ENCODE measurements at places on chromosomes 3 and 15. TPM values are rescaled to one million over a fixed set of nuclear protein-coding genes. Genes with fewer than 3 reads are reported as not detected.

- DNase-seq, result no peak
These were observed 456.5 kb downstream of the IL5RA start for GRCh38 chr3:2653706-2654105.

- no peak for DNase-seq
These were observed 360.1 kb upstream of the GOLIM4 start for GRCh38 chr3:168455814-168456213.

DNA sequence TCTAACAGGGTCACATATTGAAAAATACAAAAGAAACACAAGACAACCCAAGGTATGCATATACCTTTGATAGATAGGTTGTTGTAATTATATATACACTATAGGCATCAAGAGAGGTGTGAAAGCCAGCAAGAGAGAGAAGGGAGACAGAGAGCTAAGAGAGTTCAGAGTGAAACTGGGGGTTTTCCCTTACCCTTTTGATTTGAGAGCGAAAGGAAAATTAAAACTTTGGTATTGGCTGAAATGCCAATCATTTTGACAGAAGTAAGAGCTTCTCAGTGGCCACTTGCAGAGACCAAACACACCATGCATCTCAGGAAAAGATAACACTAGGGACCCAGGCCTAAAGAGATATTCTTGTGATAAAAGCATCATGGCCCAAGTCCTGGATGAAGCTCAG, 183.6 kb downstream of the SHOX2 start:
- DNase-seq, result no peak

GRCh38 chr3:65118912-65119499, 431.2 kb upstream of the ADAMTS9 start:
- no peak for DNase-seq

- no peak for DNase-seq
These were observed 51.9 kb upstream of the GAP43 start for GRCh38 chr3:115571413-115571812.

GRCh38 chr3:47613722-47614121, 35.1 kb upstream of the CSPG5 start:
- DNase-seq, result no peak

GRCh38 chr15:100220058-100220768, 121.6 kb downstream of the ADAMTS17 start:
- DNase-seq, result no peak

- DNase-seq, result peak; percentile 55
These were observed 164.0 kb downstream of the MINAR1 start for GRCh38 chr15:79595995-79596622.

DNA sequence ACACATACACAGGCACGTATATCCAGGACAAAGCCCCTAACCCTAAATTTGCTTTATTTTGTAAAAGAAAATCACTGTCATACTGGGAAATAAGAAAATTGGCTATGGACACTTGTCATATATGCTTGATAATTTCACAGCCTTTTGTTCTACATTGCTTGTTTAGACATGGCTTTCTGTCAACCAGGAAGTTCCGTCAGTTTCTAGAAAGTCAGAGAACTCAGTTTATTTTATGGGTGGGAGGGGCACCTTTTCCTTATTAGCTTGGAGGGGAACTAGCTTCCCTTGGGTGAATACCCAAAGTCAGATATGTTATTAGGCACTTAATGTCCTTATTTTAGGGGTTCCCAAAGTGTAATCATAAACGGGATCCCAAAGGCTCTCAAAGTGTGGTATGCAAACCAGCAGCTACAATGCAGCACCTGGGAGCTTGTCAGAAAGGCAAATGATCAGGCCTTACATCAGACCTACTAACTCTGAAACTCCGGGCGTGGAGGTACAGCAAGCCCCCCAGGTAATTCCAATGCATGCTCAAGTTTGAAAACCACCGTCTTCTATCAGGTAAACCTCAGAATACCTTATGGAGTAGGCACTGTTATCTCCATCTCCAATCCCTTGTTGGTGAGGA, 50.1 kb downstream of the CADPS start:
- DNase-seq, result no peak

DNA sequence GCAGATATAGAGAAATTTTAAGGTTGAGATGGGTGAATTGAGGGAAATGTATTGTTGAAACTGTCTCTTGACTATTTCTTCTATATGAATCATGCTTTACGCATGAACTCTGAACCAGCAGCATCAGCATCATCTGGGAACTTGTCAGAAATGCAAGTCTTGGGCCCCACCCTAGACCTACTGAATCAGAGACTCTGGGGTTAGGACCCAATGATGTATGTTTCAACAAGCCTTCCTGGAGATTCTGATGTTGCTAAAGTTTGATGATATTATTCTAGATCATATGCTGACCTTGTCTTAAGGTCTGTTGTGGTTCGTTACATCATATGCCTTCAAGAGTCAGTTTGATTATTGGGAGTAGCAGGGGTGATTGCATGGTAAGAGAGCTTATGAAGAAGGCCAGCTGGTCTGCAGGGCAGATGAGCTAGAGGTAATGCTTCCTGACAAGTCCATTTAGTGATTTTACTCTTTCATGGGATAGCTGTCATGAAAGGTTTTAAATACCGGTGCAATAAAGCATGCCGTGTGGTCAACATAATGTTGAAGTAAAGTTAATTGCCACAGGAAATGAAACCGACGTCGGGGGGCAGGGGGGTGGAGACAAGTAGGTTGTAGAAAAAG, 152.4 kb upstream of the MRPL3 start:
- no peak for DNase-seq

GRCh38 chr3:122936986-122937385, 90.6 kb downstream of the SEMA5B start:
- no peak for DNase-seq

DNA sequence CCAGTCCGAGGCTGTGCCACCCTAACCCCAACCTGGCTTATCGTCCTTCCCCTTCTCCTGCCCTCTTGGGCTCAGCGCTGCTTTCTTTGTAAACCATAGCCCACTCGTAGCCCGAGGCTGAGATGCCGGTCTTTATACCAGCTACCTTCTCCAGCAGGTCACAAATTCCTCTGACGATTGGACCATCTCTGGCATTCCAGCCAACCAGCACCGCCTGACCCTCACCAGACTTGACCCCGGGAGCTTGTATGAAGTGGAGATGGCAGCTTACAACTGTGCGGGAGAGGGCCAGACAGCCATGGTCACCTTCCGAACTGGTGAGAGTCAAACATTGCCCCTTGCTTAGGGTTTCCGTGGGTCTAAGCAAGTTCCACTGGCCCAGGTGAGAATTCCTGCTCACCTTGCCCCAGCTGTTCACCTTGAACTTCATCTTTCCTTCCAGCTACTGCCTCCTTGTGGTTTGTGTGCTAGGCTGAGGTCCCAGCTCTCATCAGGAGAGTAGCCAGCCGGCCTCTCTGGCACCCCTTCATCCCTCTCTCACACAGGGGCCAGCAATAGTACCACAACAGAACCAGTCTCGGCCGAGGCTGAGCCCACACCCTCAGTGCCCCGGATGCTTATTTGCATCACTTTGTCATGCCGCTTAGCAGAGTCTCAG, 66.7 kb downstream of the BOC start:
- no peak for DNase-seq

DNA sequence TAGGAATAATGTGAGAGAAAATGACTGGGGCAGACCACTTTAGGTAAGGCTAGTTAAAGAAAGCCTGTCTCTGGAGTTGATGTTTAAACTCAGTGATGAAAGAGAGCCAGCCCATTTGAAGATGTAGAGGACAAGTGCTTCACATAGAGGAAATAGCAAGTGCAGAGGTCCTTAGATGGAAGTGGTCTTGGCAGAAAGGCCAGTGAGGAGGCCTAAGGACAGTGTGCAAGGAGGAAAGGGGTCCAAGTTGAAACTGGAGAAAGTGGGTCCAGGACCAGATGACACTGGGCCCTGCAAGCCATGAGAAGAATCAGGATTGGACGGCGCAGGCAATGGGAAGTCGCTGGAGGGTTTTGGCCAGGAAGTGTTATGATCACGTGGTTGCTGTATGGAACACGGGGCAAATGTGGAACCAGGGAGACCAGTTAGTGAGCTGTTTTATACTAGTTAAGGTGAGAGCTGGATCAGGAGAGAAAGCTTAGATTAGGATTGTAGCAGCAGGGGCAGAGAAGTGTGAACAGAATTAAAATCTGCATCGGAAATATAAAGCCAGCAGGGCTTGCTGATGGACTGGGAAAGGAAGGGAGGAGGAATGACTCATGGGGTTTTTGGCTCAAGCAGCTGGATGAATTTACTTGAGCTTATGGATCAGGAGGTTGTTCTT, 48.0 kb upstream of the SCAANT1 start:
- peak; percentile 84 for DNase-seq

GRCh38 chr15:100667405-100668347, 65.3 kb downstream of the ASB7 start:
- peak; percentile 8 for DNase-seq

- no peak for DNase-seq
These were observed 22.3 kb upstream of the LMOD3 start for GRCh38 chr3:69144631-69145245.

DNA sequence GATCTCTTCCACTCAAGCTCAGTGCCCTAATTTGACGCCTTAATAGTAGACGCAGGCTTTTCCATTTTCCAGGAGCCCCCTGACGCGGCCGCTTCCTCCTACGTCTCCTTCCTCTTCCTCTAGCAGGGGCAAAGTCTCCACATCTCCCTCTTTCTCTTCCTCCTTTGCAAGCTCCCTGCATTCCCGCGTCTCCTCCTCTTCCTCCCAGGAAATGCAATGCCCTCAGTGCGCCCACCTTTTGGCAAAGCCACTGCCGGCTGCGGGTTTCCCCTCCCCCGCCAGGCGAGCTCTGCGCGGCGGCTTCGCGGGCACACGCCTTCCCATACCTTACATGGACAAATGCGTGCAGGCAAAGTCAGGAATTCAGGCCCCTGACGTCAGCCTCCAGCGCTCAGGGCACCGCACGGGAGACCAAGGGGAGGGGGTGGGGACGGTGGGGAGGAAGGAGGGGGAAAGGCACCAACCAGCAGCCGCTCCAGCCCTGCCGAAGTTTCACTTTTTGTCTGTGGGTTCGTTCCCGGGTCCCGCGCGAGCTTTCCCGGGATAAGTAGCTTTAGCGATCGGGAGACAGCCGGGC, 432 bp upstream of the LPP start:
- peak; percentile 95 for DNase-seq

GRCh38 chr3:148395821-148396220, 301.9 kb upstream of the AGTR1 start:
- no peak for DNase-seq

GRCh38 chr3:32882603-32883025, 64.8 kb downstream of the TRIM71 start:
- no peak for DNase-seq

DNA sequence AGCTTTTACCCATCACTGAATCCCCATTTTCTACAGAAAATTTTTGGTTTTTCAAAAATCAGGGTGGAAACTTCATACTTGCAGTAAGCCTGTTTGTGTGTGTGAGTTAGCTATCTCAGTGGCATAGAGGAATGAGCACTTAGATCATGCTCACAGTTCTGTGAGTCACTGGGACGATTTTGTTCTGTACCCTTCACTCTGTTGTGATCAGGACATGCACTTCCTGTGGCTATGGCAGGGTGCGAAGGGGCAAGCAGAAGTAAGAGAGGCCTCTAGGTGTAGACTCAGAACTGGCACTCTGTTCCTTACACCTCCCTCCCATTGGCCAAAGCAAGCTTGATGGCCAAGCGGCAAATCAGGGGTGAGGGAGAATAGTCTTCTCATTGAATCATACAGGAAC, 11.6 kb downstream of the NIPA2 start:
- DNase-seq, result no peak

GRCh38 chr3:16886303-16886683, 1.5 kb downstream of the PLCL2 start:
- DNase-seq, result no peak

- no peak for DNase-seq
These were observed 353.2 kb upstream of the PROK2 start for GRCh38 chr3:72137865-72138861.

DNA sequence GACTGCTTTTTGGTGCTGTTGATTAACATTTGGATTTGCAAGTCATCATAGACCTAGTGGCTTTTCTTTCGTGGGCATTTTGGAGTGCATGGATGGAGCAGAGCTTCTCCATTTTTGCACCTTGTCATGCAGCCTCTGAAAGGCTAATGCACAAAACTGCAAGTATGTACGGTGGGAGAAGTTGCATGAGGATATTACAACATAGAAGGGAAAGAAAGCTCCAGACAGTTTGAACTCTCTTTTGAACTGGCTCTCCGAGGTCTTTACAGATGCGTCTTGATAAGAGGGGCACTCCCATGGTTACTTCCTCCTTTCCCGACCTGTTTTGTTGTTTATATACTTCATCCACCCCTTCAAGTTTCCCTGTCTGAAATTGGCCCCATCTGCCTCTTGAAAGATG, 147.1 kb upstream of the GBE1 start:
- DNase-seq, result no peak

- peak; percentile 75 for DNase-seq
These were observed 111.6 kb downstream of the RAB11A start for GRCh38 chr15:65980824-65981456.

GRCh38 chr15:39290711-39291435, 290.0 kb upstream of the THBS1 start:
- no peak for DNase-seq

- DNase-seq, result peak; percentile 25
These were observed 321.2 kb upstream of the AZI2 start for GRCh38 chr3:28669870-28670269.

- no peak for DNase-seq
These were observed 16.1 kb downstream of the KLF15 start for GRCh38 chr3:126340943-126341754.

DNA sequence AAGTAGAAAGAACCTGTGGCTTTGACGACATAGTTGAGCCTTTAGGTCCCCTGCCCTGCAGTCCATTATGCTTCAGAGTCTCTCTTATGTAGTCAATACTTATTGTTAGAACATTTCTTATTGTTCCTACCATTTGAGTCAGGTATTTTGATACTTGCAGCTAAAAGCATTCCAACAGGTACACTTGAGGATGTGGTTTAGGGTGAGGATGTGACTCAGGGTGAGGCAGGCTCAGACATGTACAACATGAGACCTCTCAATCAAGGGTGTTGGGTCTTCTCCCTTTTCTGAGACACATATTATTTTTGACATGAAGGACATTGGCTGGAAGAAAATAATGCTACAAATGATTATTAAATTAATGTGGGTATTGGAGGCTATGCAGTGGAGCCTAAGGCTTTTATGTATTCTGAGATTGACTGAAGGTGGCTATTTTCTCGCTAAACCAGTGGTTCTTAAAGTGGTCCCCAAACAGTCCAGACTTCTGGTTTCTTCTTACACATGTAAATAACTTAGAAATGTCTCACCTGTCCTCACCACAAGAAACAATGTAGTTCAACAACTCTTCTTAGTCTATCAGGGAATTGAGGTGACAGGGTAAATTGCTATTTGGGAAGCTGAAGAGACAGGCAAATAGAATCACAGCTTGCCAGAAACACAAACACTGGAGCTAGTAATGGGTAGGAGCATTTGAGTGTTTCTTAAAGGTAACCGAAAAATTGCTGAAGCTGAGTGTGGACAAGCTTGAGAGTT, 135.5 kb upstream of the ZPLD1 start:
- DNase-seq, result no peak

CLRN1 gene
- 3.4 TPM for total RNA-seq

NR2E3 gene
- not detected for total RNA-seq

AHSG gene
- total RNA-seq, result not detected

MEX3B gene
- 16.4 TPM for total RNA-seq

RNU5B-1 gene
- not detected for total RNA-seq

BDH1 gene
- 7.2 TPM for total RNA-seq

CTXND1 gene
- 1.7 TPM for total RNA-seq

UBAP1L gene
- total RNA-seq, result 2.2 TPM

MAPKBP1 gene
- 22.4 TPM for total RNA-seq

PDZRN3 gene
- total RNA-seq, result 98.0 TPM

SLC2A2 gene
- total RNA-seq, result 0.72 TPM

FAM107A gene
- 2.6 TPM for total RNA-seq

BFSP2 gene
- 3.4 TPM for total RNA-seq

TRH gene
- not detected for total RNA-seq

GTPBP8 gene
- total RNA-seq, result 29.9 TPM
